ENCODE measurements at places on chromosomes 13 and 19. TPM values are rescaled to one million over a fixed set of nuclear protein-coding genes. Genes with fewer than 3 reads are reported as not detected.

DNA sequence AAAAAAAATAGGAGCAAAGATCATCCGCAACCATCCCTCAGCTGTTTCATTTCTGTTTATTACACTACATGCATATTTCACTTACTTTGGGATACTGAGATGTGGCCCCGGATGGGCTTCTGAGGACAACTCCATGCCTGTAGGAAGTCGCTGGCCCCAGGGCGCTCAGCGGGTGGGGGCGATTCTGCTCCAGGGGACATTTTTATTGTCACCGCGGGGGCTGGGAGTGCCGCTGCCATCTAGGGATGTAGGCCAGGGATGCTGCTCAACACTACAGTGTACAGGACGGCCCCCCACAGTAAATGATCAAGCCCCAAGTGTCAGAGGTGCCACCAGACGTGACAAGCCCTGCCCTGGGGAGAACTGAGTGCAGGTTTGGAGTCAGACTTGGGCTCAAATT is 6.4 kb upstream of the BST2 start:
- DNase-seq, result no peak

The CDX2 gene
- not detected for total RNA-seq

GRCh38 chr13:60617991-60618733 is 221.1 kb downstream of the TDRD3 start:
- no peak for DNase-seq

DNA sequence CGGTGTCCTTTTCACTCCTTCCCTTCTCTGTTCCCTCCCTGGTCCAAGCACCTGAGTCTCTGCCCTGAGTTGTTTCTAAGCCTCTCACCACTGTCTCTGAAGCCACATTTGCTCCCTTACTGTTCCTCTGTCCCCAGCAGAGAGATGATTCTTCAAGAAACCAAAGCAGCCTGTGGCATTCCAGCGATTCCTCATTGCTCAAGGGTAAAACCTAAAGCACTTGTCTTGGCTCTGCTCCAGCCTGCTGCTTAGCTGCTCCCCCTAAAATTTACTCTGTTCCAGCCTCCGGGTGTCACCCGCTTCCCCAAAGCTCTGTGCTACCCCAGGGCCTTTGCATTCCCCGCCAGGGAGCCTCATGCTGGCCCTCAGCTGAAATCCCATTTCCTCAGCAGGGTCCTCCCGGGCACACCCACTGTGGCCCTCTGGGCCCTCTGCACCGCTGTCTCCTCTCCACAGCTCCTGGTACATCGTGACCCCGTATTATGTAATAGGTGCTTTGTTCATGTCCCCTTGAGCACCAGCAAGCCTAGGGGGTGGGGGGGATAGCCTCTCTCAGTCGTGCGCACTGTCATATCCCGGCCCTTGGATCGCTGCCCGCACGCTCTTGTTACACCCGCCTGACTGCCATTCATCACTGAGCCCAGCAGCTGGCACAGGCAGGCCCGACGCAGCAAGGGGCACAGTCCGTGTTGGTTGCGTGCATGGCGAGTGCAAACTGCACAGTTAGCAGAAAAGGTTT is 15.8 kb downstream of the TECR start:
- no peak for DNase-seq

The ZNF579 gene
- total RNA-seq, result 4.4 TPM

GRCh38 chr13:99527301-99527700 is 26.0 kb downstream of the TM9SF2 start:
- DNase-seq, result no peak

DNA sequence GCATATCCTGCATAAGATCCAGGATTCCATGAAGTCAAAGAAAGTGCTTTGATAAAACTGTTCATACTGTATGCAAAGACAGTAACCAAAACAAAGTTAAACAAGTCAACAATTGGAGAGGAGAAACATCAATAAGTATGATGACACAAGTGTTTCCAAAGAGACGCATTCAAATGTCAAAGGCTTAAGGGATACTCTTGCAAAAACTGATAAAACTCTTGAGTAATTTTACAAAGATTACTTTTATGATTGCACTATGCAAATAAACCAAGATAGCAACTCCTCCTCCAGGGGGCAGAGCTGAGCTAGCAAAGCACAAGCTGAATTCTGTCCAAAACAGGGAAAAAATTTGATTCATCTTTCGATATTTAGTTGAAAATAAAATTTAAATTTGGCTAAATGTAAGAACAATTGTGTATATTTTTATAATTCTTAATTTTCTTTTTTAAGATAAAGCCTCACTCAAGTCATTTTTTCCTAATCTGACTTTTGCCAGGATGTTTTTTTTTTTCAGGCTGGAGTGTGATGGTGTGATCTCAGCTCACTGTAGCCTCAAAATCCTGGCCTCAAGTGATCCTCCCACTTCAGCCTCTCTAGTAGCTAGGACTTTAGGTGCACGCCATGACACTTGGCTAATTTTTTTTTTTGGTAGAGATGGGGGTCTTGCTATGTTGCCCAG is 84.0 kb downstream of the MZT1 start:
- no peak for DNase-seq

The CYP2A6 gene
- 0.64 TPM for total RNA-seq

The LRG1 gene
- 1.1 TPM for total RNA-seq
